ENCODE measurements at places on chromosomes 2 and 18.

GRCh38 chr2:202317080-202317857, 51.7 kb downstream of the NOP58 start:
- DNase-seq, result no peak

- no peak for DNase-seq
Measured at GRCh38 chr2:167761465-167762136, 485.8 kb downstream of the STK39 start.

DNA sequence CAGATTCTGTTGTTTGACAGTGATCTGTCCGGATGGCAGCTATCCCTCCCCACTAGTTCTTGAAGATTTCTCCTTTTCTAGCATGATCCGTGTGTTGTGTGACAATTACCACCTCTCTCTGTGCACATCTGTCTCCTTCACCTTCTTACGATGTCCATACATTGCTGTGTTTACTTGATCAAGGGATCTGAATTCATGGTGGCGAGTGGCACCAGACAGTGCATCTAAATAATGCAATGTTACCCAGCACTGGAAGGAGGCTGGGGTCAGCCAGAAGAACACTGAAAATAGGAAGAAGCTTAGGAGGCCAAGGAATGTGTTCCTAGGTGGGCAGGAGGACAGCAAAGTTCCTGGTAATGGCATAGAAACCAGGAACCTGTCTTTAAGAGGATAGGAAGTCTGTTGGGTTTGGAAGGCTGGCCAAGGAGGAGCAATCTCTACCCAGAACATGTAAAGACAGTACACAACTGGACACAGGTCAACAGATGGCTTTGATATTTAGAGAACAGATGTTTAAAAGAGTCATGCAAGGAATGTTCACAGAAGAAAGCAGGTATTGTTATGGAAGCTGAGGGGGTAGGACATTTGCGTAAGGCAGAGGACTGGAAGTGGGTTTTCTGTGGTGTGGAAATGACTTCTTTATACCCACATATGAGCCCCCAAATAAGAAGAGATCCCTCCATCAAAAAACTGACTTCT, 126.4 kb downstream of the HRH4 start:
- no peak for DNase-seq

DNA sequence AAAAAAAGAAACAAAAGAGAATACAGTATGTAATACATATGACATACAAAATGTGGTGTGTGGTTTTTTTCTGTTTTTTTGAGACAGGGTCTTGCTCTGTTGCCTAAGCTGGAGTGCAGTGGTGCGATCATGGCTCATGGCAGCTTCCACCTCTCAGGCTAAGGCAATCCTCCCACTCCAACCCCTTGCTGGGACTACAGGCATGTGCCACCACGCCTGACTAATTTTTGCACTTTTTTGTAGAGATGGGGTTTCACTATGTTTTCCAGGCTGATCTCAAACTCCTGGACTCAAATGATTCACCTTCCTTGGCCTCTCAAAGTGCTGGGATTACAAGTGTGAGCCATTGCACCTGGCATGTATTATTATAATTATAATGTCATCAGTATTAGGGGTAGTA, 38.9 kb downstream of the DHX57 start:
- DNase-seq, result no peak

- no peak for DNase-seq
Measured at GRCh38 chr2:99072551-99072950, 69.0 kb upstream of the C2orf15 start.
